MM.1S (cell line): ENCODE measurements at places on chromosomes 5 and 9.

- no peak for DNase-seq
These were observed 133.7 kb downstream of the DIRAS2 start for GRCh38 chr9:90508940-90509339.

- no peak for DNase-seq
These were observed 9.2 kb upstream of the SEMA6A start for GRCh38 chr5:116583862-116584222.

GRCh38 chr9:99590840-99591239 lies 230.8 kb upstream of the NR4A3 start:
- no peak for DNase-seq

- DNase-seq = no peak
These were observed 3.8 kb upstream of the SYNPO start for GRCh38 chr5:150636391-150637244.

DNA sequence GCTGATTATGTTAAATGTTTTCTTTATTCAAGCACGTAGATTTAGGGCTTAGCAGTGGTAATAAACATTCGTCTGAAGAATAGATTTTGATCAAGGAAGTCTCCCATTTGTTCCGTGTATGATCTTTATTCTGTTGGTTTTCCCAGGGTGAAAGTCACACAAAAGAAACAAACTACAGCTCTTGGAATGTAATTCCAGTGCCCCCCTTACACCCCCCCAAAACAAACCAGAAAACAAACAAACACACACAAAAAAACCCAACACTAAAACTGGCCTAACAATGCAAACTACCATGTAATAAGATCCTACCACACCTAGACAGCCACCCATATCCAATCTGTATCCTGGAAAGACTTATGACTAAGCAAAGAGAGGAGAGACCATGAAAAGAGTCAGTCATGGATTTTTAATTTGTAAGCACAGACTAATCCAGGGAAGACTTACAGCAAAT lies 196.2 kb upstream of the ELL2 start:
- DNase-seq = no peak

DNA sequence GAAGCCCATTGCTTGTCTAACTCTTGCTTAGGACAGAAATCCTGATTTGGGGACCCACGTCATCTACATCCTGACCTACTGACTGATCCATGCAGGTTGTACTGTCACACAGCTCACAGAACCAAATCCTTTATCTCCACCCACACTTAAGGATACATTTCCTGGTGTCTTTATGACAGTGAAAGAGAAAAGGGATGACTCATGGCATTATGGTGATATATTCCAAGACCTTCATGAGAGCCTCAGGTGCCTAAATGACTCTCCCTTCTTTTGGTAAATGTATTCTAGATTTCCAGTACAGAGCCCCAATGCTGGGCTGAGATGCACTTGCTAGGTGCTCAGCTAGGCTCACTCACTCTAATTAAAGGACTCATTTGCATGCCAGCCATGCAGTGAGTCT lies 26.0 kb upstream of the DMRT2 start:
- DNase-seq = no peak
